Vagina (tissue), 2 donors: ENCODE measurements at places on chromosomes 13 and 19. TPM values are rescaled to one million over a fixed set of nuclear protein-coding genes. Genes with fewer than 3 reads are reported as not detected.

- DNase-seq, result no peak
Observed at GRCh38 chr19:42165146-42165545, 32.9 kb upstream of the POU2F2 start.

- DNase-seq, result no peak
Observed at GRCh38 chr13:84651288-84651687, 769.0 kb upstream of the SLITRK1 start.

- DNase-seq, result no peak
Observed at GRCh38 chr13:111503905-111504695, 183.7 kb downstream of the TEX29 start.

DNA sequence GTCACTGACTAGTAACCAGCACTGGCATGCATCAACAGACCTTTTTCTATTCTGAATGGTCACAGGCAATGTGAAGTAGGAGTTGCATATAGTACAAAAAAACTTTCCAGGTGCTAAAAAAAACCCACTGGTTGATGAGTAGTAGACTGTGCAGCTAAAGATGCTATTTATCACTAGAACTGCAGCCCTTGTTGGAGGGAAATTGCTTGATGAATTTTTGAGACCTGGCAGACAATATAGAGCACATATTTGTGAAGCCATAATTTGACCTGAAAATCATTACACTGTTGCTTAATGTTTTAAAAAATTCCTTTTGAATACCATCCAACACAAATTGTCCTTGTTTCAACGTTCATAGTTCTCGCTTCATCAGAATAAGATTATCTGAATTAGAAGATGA lies 441.0 kb downstream of the KLF12 start:
- DNase-seq, result no peak

- no peak for DNase-seq
Observed at GRCh38 chr13:20983386-20983785, 78.0 kb downstream of the LATS2 start.

DNA sequence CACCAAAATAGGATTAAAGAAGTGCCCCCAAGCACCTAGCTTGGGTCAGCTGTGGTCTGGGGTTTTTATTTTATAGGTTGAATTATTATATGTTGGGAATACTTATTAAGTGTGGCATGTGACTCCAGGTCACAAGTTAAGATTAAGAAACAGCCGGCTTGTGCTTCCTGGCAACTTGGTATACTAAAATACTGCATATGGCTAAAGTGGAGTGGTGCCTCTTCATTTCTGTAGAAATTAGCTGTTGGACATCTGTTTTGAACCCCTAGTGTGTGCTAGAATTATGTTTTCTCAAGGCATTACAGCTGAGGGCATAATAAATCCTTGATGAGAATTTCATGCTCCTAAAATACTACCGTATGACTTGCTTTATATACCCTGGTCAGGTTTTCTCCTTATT lies 286.6 kb downstream of the SHISA2 start:
- DNase-seq, result no peak

GRCh38 chr13:75610466-75610865 lies 25.7 kb upstream of the LMO7 start:
- DNase-seq, result no peak

GRCh38 chr13:62324842-62325241 lies 909.2 kb upstream of the PCDH20 start:
- no peak for DNase-seq

DNA sequence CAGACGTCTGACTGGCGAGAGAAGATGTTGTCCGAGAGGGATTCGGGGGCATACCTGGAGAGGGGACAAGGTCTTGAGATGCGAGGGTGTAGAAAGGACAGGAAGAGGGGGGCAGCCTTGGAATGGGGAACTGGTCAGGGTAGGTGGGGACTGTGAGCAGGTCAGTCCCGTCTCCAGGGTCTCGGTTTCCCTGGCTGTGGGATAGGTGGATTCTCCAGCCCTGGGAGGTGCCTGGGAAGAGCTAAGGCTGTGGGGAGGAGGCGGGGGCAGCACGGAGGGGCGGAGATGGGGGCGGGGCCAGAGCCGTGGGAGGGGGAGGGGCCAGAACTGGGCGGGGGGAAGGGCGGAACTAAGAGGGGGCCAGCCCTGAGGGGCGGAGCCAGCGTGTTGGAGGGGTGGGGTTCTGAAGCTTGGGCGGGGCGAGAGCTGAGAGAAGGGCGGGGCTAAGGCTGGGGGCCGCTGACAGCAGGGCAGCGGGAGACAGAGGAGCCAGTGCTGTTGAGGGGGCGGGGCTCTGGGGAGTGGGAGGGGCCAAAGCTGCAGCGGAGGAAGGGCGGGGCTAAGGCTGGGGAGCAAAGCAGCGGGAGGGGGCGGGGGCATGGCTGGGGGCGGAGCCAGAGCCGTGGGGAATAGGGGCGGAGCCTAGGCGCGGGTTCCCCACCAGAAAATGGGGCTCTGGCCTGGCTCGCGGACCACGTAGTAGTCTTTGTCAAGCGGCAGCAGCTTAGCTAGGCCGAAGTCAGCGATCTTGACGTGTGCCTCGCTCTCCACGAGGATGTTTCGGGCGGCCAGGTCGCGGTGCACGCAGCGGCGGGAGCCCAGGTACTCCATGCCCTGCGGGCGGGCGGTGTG lies 9.5 kb upstream of the INSL3 start:
- DNase-seq, result no peak

CA11 gene
- 7.9 TPM for total RNA-seq

PTPRH gene
- 4.4 TPM for total RNA-seq

SOX1 gene
- total RNA-seq, result not detected

MADCAM1 gene
- total RNA-seq, result 0.49 TPM

IGSF23 gene
- not detected for total RNA-seq
